Fibroblast of lung (primary cell): ENCODE measurements at places on chromosomes 3 and 15. TPM values are rescaled to one million over a fixed set of nuclear protein-coding genes. Genes with fewer than 3 reads are reported as not detected.

DNA sequence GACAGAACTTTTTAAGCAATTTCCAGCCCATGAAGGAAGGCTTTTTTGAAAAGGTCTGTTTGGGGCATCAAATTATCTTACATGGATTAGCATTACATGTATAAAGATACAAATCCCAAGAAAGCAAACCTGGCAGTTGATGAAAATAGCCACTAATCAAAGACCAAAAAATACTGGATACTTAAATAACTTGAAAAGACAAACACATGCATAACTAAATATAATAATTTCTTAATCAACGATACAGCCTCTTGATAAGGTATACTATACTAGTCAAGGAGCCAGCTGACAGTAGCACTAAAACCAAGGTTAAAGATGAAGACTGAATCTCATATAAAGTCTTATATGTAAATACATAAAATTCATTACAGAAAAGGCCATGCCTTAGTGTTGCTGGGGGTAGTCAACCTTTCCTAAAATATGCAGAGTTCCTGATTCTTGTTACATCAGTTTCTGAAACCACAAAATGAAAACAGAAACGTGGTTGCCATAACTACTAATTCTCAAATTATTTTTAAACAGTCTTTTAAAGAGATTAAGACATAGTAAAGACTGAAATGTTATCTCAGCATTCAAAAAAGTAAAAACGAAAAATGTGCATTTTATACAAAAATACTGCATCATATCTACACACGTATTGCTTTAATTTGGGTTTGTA, 2.0 kb downstream of the ANKRD28 start:
- H3K27me3 ChIP-seq, result no peaks in the 10 kb centered on the region
- peaks cover 2% of the 10 kb centered on the region for H3K4me1 ChIP-seq
- H3K27ac ChIP-seq, result peak overlapping the region; percentile 96
- H3K36me3 ChIP-seq, result peaks cover 2% of the 10 kb centered on the region
- DNase-seq, result peak; percentile 77
- peak overlapping the region; percentile 99 for H3K4me3 ChIP-seq

DNA sequence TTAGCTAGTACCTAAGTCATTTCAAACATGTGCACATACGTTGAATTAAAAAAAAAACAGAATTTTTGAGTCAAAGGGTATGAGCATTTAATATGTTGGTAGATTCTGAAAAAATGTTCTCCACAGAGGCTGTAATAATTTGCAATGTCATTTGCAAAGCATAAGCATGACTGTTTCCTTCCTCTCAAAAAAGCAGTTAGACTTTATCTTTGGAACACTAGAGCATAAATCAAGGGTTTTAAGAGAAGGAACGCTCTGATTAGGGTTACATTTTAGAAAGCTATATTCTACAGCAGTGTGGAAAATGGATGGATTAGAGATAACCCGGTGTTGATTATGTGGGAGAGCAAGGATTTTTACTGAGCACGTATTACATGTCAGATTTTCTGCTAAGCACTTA, 193.7 kb downstream of the WDR72 start:
- H3K4me3 ChIP-seq, result no peak overlapping the region
- H3K36me3 ChIP-seq, result no peaks in the 10 kb centered on the region
- no peaks in the 10 kb centered on the region for H3K4me1 ChIP-seq

DNA sequence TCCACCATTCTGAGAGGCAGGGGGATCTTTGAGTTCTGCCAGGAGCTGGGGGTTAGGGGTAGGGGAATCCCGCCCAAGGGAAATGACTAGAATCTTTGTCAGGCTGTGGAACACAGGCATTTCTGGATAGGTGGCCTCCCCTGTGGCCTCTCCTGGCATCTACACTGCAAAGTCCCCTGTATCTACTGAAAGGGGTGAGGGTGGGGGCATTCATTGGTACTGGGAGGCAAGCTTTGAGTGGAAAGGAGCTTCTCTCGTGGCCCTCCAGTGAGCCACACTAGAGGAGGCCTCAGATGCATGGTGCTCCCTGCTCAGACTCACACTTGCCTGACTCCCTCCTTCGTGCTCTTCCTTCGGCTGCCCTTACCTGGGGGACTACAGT, 59.9 kb downstream of the CCNL1 start:
- no peak overlapping the region for H3K4me3 ChIP-seq
- H3K27ac ChIP-seq, result no peak overlapping the region
- no peaks in the 10 kb centered on the region for H3K36me3 ChIP-seq
- peaks cover 6% of the 10 kb centered on the region for H3K4me1 ChIP-seq
- no peak for DNase-seq
- no peaks in the 10 kb centered on the region for H3K27me3 ChIP-seq

The PLSCR5 gene
- not detected in 2 replicates for total RNA-seq

DNA sequence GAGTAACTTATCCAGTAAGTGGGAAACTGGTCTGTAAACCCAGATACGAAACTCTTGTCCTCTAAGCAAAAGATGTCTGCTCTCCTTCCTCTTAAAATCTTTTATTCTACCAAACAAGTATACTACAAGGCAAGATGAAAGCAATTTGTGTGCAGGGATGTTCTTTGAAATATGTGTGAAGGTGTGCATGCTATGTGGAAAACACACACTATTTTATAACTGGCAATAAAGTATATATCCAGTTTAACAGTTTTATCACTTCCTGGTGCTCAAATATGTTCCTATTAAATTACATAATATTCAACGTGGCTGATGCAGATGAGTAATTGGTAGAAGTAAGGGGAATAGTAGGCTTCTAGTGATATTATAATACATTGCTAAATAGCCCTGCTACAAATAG, 566.5 kb downstream of the ROBO2 start:
- H3K36me3 ChIP-seq, result no peaks in the 10 kb centered on the region
- DNase-seq, result no peak
- no peak overlapping the region for H3K4me3 ChIP-seq
- no peaks in the 10 kb centered on the region for H3K4me1 ChIP-seq

GRCh38 chr15:24633082-24633481, 42.5 kb upstream of the NPAP1 start:
- H3K27ac ChIP-seq, result no peak overlapping the region
- DNase-seq, result no peak
- no peaks in the 10 kb centered on the region for H3K36me3 ChIP-seq

The B3GALNT1 gene
- total RNA-seq, result 13.1 and 15.9 TPM in 2 replicates

The MANF gene
- total RNA-seq, result 55.3 and 60.1 TPM in 2 replicates

DNA sequence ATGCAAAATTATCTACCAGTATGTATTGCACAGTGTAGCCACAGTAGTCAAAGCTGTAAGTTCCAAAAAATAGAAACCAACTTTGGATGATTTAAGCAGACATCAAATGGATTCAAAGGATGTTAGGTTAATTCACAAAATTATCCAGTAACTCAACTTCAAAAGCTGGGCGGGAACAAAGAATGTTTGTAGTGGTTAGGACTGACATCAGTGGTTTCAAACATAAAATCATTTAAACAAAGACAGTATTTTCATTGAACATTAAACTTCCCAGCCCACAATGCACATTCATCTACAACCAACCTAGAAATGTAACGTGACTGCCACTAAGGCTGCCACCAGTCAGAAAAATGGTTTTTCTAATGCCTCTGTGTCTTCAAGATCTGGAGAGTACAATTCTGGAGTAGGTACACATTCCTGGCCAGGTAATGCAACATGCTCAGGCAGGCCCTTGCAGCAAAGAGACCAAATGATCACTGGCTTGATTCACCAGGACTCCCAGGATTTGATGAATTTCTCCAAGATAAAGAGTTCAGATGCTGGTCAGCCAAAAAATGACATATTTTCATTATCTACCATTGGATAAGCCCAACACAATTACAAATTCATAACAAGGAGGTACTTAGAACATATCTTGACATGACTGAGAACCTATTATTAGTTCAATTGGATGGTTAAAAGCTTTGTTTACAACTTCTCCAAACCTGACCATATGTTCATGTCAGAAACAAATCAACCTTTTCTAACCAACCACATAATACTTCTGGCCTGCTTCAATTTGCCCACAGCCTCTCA, 189.8 kb upstream of the CNTN4 start:
- no peaks in the 10 kb centered on the region for H3K27me3 ChIP-seq
- H3K4me1 ChIP-seq, result no peaks in the 10 kb centered on the region
- no peak overlapping the region for H3K27ac ChIP-seq

The ARHGAP31 gene
- total RNA-seq, result 3.3 and 3.5 TPM in 2 replicates

- H3K4me1 ChIP-seq, result peaks cover 6% of the 10 kb centered on the region
- no peak overlapping the region for H3K4me3 ChIP-seq
- no peak overlapping the region for H3K27ac ChIP-seq
Measured at GRCh38 chr15:78999636-79000035, 54.8 kb upstream of the CTSH start.

GRCh38 chr3:135034891-135035440, 239.9 kb downstream of the EPHB1 start:
- no peaks in the 10 kb centered on the region for H3K4me1 ChIP-seq
- no peak overlapping the region for H3K27ac ChIP-seq
- DNase-seq, result no peak
- H3K4me3 ChIP-seq, result no peak overlapping the region

- H3K36me3 ChIP-seq, result no peaks in the 10 kb centered on the region
- H3K4me3 ChIP-seq, result no peak overlapping the region
- H3K4me1 ChIP-seq, result peaks cover 11% of the 10 kb centered on the region
- peak; percentile 90 for DNase-seq
Measured at GRCh38 chr3:126208606-126209256, 28.3 kb upstream of the ALDH1L1 start.

DNA sequence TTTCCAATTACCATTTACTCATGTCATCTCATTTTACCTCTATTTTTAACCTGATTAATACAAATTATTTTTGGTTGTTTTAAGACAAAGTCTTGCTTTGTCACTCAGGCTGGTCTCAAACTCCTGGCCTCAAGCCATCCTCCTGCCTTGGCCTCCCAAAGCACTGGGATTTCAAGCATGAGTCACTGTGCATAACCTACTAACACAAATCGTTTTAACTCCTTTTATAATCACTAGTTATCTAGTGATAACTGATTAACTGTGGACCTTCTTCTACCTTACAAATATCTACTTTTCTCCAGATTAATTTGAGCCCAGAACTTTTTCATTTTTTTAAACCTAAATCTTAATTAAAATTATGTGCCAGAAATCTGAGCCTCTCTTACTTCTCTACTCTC, 4.6 kb downstream of the ATP13A3 start:
- no peak for DNase-seq
- H3K4me3 ChIP-seq, result no peak overlapping the region
- H3K4me1 ChIP-seq, result peaks cover 19% of the 10 kb centered on the region
- no peaks in the 10 kb centered on the region for H3K27me3 ChIP-seq

DNA sequence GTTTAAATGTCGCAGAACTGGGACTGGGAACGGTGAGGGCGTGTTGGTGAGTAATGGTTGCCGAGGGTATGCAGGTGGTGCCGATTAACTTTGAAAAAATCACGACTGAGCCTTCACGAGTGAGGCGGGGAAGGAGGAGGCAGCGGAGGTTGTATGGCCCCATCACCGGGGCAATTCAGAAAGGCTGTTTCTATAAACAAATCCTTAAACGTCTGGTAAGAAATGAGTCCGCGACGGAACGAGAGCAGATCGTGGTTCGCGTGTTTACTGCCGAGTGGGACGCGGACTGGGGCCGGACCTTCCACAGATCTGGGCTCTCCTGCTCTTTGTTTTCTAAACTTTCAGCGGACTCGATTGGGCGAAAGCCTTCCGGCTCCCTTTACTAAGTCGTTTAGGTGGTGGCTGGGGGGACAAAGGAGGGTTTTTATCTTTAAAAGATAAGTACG, 2.7 kb downstream of the IGF1R start:
- peak overlapping the region; percentile 84 for H3K27ac ChIP-seq
- DNase-seq, result peak; percentile 39
- H3K27me3 ChIP-seq, result no peaks in the 10 kb centered on the region
- H3K4me1 ChIP-seq, result peaks cover 9% of the 10 kb centered on the region
- H3K4me3 ChIP-seq, result peak overlapping the region; percentile 86

The LMOD3 gene
- 0.51 and 4.0 TPM in 2 replicates for total RNA-seq

DNA sequence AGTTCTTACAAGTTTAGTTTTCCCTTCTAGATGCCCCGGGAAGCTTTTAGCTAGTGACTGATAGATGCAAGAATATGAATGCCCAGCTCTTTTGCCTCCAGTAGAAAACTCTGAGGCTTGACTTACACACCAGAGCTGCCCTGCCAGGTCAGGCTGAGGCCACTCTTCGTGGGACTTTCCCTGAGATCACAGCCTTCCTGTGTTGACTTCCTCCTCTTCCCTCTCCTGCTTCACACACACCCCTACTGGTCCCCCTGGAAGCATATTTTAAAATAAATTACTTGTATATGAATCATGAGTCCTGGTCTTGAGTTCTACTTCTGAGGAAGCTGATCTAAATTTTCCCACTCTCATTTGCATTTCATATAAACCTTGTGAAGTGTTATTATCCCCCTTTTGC, 413.7 kb downstream of the PDCD6IP start:
- no peaks in the 10 kb centered on the region for H3K27me3 ChIP-seq
- no peaks in the 10 kb centered on the region for H3K36me3 ChIP-seq
- H3K4me1 ChIP-seq, result no peaks in the 10 kb centered on the region
- no peak for DNase-seq
- no peak overlapping the region for H3K4me3 ChIP-seq
- no peak overlapping the region for H3K27ac ChIP-seq

The RLBP1 gene
- total RNA-seq, result not detected in 2 replicates

DNA sequence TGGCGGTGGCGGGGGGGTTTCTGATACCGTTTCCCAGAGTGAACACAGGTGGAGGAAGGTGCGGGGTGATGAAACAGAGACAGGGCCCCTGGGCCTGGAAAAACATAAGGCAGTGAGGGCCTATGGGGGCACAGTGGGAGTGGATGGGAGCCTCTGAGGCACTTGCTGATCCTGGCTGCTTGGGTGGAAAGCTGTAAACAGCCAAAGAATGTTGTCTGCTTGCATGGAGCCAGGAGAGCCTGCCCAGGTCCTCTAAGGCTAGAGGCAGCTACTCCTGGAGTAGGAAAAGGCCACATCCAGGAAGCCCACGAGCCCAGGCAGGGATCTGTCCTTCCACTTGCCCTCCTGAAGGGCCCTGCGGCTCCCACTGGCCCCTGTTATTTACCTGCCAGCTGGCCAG, 2.9 kb upstream of the SEMA3B start:
- peaks cover 2% of the 10 kb centered on the region for H3K36me3 ChIP-seq
- H3K27me3 ChIP-seq, result no peaks in the 10 kb centered on the region
- H3K4me3 ChIP-seq, result no peak overlapping the region
- H3K27ac ChIP-seq, result no peak overlapping the region

The MORF4L1 gene
- total RNA-seq, result 268 and 345 TPM in 2 replicates

- peaks cover 8% of the 10 kb centered on the region for H3K4me1 ChIP-seq
- no peak overlapping the region for H3K27ac ChIP-seq
- H3K36me3 ChIP-seq, result no peaks in the 10 kb centered on the region
- no peaks in the 10 kb centered on the region for H3K27me3 ChIP-seq
- peak; percentile 37 for DNase-seq
- no peak overlapping the region for H3K4me3 ChIP-seq
Measured at GRCh38 chr15:77024273-77025082, 29.6 kb downstream of the PSTPIP1 start.

GRCh38 chr3:99332718-99333117, 305.7 kb upstream of the COL8A1 start:
- no peaks in the 10 kb centered on the region for H3K27me3 ChIP-seq
- no peaks in the 10 kb centered on the region for H3K36me3 ChIP-seq
- DNase-seq, result no peak

- no peak overlapping the region for H3K4me3 ChIP-seq
- no peaks in the 10 kb centered on the region for H3K4me1 ChIP-seq
- H3K27me3 ChIP-seq, result no peaks in the 10 kb centered on the region
Measured at GRCh38 chr3:140398387-140398786, 279.5 kb upstream of the TRIM42 start.

- no peaks in the 10 kb centered on the region for H3K27me3 ChIP-seq
- DNase-seq, result peak; percentile 59
- H3K4me1 ChIP-seq, result no peaks in the 10 kb centered on the region
- no peak overlapping the region for H3K27ac ChIP-seq
- H3K36me3 ChIP-seq, result peaks cover 8% of the 10 kb centered on the region
Measured at GRCh38 chr3:48548729-48549705, 7.6 kb downstream of the PFKFB4 start.

The SOX14 gene
- total RNA-seq, result not detected in 2 replicates
